ENCODE measurements at places on chromosomes 13 and 19.
A peak's percentile ranks its signal among the peaks of the same experiment; 100 is the strongest.

GRCh38 chr13:28392428-28392827 lies 102.5 kb downstream of the FLT1 start:
- DNase-seq = no peak

DNA sequence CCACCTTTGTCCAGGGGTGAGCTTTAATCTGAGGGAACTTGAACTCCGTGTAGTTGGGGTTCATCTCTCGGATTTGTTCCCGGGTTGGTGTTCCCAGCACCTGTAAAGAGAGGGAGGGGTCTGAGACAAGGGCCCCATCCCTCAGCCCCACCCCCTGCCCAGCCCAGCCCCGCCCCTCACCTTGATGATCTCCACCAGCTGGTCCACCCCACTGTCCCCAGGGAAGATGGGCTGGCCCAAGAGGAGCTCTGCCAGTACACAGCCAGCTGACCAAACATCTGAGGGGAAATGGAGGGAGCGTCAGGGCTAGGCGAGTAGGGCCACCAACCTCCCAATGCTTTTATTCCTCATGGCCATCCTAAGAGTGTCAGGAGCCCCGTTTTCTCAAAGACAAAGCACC lies 9.3 kb downstream of the GSK3A start:
- DNase-seq = no peak

GRCh38 chr13:20431687-20432384 lies 93.8 kb downstream of the CRYL1 start:
- DNase-seq = no peak

GRCh38 chr13:43572656-43573360 lies 214.0 kb downstream of the ENOX1 start:
- DNase-seq = no peak

GRCh38 chr19:13044231-13044836 lies 49.1 kb downstream of the NFIX start:
- no peak for DNase-seq

GRCh38 chr13:44273991-44274770 lies 99.4 kb upstream of the SERP2 start:
- DNase-seq = no peak

- DNase-seq = no peak
Observed at GRCh38 chr19:18069383-18069782, 17.4 kb downstream of the IL12RB1 start.

GRCh38 chr13:48155848-48156247 lies 60.9 kb upstream of the MED4 start:
- peak; percentile 90 for DNase-seq

GRCh38 chr19:9935506-9936325 lies 599 bp downstream of the OLFM2 start:
- no peak for DNase-seq

DNA sequence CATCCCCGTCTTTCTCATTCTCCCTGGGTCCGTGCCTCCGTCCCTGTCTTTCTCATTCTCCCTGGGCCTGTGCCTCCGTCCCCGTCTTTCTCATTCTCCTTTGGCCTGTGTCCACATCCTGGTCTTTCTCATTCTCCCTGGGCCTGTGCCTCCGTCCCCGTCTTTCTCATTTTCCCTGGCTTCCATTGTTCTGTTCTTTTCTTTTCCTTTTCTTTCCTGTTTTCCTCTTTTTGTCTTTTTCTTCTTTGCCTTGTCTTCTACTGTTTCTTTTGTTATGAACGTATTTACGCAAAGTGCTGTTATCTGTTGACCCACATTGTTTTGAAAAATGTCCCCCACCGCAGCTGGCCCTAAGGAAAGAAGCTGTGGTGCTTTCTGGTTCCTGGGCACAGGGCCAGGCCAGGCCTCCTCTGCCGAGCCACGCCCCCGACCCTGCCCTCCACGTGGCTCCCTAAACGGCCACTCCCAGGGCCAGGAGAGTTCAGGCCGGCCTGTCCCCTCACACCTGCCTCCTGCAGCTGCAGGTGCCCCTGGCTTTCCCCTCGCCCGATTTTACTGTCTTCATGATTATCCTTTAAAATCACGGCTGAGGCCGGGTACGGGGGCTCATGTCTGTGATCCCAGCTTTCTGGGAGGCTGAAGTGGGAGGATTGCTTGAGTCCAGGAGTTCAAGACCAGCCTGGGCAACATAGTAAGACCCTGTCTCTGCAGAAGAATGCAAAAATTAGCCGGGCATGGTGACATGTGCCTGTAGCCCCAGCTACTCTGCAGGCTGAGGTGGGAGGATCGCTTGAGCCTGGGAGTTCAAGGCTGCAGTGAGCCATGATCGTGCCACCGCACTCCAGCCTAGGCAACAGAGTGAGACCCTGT lies 14.0 kb upstream of the TMPRSS9 start:
- no peak for DNase-seq

DNA sequence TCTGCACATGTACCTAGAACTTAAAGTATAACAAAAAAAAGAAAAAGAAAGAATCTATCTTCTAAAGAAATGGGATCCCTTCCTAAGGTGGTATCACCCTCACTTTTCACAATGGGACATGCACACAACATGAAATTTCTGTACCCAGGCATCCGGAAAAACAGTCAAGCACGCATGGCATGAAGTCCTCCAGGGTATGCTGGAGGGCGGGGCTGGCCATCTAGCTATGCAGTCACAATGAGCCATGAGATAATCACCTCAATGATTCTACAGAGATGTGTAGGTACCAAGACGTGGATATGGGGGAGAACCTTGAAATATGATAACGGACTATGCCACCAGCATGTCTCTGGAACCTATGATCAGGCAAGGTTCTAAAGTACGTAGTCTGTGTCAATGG lies 69.8 kb downstream of the CCDC70 start:
- DNase-seq = no peak

GRCh38 chr13:66759919-66760318 lies 470.2 kb downstream of the PCDH9 start:
- DNase-seq = no peak

- no peak for DNase-seq
Observed at GRCh38 chr13:111396457-111396856, 76.0 kb downstream of the TEX29 start.

- no peak for DNase-seq
Observed at GRCh38 chr13:84606616-84607015, 724.3 kb upstream of the SLITRK1 start.

DNA sequence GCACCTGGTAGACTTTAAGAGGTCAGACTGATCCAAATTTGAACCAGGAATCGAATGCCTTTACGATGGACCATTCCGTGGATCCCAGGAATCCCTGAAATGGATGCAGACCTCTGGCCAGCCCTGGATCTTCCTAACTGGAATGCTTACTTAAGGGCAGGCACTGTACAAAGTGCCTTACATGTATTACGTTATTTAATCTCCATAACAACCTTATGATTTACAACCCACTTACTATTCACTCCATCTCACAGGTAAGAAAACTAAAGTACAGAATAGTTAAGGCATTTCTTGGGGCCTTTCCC lies 93.6 kb downstream of the HSPH1 start:
- DNase-seq = no peak

- peak; percentile 94 for DNase-seq
Observed at GRCh38 chr19:38335949-38336637, 463 bp downstream of the CATSPERG start.

DNA sequence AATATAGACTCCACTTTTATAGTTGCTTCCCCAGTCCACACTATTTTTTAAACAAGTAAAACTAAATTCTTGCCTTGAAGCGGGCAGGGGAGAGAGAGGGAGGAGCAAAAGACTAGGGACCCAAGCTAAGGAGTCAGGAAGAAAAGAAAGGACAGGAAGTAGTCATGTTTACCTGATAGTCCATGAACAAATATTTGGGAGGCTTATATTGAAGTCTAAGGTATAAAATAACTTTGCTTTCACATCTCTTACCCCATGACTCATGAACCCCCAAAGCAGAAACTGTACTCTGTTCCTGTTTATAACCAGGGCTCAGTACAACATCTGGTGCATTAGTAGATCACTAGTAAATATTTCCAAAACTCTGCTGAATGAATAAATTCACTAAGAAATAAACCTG lies 67.3 kb downstream of the ZAR1L start:
- no peak for DNase-seq

DNA sequence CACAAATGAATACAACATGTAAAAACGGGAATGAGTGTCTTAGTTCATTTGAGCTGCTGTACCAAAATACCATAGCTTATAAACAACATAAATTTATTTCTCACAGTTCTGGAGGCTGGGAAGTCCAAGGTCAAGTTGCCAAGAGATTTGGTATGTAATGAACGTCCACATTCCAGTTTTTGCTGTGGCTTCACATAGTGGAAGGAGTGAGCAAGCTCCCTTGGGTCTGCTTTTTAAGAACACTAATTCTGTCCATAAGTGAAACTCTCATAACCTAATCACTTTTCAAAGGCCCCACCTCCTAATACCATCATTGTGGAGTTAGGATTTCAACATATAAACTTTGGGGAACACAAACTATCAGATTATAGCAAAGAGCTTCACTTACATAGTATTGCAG lies 1189.6 kb downstream of the PCDH9 start:
- no peak for DNase-seq

GRCh38 chr19:49216071-49216470 lies 58.5 kb downstream of the TRPM4 start:
- no peak for DNase-seq

DNA sequence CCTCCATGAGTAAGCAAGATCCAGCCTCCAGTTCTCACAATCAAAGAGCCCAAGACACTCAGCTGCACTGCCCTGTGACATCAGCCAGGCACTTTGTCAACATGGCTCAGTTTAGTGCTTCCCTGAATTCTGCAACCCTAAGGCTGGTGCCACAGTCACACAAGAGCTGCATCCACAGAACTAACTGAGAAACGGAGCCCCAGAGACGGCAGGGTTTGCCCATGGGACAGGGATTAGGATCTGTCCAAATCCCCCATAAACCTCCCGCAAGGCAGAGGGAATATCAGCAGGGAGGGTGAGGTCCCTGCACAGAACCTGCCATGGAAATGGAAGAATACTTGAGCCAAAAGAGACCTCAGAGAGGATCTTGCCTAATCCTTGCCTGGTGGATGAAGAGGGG lies 70.4 kb upstream of the UQCRFS1 start:
- DNase-seq = peak; percentile 2

DNA sequence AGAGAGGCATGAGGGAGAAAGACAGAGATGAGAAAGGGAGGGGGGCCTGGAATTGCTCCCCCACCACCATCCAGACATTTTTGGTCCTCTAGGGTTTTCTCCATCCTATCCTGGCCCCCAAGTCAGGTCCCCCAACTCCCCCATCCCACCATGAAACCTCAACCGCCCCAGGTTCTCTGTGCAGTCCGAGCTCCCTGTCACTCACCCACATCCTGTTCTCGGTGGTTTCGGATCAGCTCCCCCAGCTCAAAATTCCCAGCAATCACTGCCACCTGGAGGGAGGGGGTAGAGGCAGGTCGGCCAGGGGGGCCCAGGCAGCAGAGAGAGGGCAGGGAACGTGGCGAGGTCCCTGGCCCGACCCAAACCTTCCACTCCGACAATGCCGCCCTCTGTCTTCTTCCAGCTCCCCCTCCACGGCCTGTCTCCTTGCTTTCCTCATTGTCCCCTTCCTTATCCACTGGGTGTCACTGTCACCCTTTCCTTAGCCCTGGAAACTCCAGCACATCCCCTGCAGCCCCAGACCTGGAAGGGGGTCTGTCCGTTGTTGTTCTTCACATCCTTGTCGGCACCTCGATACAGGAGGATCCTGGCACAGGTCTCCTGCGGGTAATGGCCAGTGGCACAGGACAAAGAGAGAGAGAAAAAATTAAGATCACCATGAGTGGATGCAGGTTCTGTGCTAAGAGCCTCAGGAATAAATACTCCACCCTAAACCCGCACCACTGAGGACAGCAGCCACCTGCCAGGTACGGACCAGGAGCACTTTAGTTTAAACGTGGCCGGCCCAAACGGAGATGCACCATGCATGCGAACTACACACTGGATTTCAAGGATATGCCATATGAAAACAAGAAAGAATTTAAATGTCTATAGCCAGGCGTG lies 15.4 kb downstream of the SHANK1 start:
- DNase-seq = no peak

GRCh38 chr19:58054901-58055874 lies 3.9 kb upstream of the ZNF135 start:
- no peak for DNase-seq

- DNase-seq = no peak
Observed at GRCh38 chr19:18221815-18222725, 4.2 kb downstream of the PDE4C start.

- no peak for DNase-seq
Observed at GRCh38 chr13:50037788-50038187, 22.5 kb downstream of the KCNRG start.

- DNase-seq = peak; percentile 27
Observed at GRCh38 chr13:97434397-97435201, 630 bp downstream of the RAP2A start.

- DNase-seq = no peak
Observed at GRCh38 chr19:9362905-9363304, at the start of gene ZNF177. ZNF177 (plus strand) TSS chr19:9363013; CDS start chr19:9378312, 15,299 bp downstream.

- DNase-seq = no peak
Observed at GRCh38 chr13:110799246-110800236, 86.0 kb downstream of the ING1 start.

DNA sequence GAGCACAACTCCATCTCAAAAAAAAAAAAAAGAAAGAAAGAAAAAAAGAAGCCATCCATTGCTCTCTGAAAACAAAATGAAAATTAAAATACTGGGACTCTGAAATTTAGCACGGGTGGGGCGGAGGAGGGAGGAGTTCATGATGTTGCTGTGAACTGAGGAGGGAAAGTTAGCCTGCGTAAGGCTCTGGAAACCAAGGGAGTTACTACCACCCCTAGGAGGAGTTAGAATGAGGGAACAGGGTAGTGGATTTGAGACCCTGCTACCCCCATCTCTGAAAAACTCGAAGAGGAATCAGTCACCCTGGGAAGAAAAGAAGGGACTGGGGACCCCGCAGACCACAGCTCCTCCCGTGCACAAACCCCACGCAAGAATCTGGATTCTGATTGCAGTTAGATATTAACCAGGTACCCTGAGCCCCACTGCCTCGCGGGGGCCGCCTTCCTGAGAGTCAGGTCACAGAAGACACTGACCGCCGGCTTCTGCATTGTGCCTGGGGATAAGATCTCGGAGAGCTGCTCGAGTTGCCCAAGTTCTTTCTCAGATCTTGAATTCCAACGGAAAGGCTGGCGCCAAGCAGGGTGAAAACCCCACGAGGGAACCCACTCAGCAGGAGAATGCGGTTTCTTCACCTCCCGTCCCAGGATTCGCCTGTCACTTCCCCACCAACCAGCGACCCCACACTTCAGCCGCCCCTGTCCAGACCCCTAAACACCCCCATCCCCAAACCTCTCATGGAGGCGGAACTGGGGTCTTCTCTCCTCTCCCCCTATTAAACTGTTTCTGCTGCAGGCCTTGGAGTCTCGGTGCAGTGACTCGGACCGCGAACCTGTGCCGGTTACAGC lies 870 bp downstream of the ZNF442 start:
- peak; percentile 12 for DNase-seq

GRCh38 chr19:4986471-4986891 lies 17.6 kb downstream of the KDM4B start:
- no peak for DNase-seq

- no peak for DNase-seq
Observed at GRCh38 chr13:110015253-110015652, 228.9 kb upstream of the IRS2 start.

DNA sequence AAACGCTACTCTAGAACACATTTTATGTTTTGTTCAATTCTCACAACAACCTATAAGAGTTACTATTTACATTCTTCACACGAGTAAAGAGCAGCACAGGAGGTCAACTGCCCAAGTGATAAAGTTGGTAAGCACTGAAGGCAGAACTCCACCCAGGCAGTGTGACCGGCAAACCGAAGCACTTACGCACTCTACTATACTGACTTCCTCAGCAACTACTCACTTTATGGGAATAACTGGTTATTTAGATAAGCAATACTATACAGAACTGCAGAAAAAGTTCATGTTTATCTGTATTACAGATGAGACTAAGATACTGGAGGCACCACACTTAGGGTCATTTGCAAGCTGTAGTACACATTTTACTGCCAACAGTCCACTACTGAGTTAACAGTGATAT lies 28.8 kb downstream of the FOXO1 start:
- DNase-seq = no peak

Measured in AML-193 (cell line).